Effector memory CD4-positive, alpha-beta T cell (primary cell): ENCODE measurements at places on chromosomes 1 and 21.
A peak's percentile ranks its signal among the peaks of the same experiment; 100 is the strongest.

- no peak for DNase-seq
Measured at GRCh38 chr21:40053007-40053406, 185.8 kb downstream of the PCP4 start.

- DNase-seq, result no peak
Measured at GRCh38 chr1:90851711-90852050, 134.6 kb upstream of the BARHL2 start.

- no peak for DNase-seq
Measured at GRCh38 chr1:42358791-42359190, 21.8 kb upstream of the RIMKLA start.

DNA sequence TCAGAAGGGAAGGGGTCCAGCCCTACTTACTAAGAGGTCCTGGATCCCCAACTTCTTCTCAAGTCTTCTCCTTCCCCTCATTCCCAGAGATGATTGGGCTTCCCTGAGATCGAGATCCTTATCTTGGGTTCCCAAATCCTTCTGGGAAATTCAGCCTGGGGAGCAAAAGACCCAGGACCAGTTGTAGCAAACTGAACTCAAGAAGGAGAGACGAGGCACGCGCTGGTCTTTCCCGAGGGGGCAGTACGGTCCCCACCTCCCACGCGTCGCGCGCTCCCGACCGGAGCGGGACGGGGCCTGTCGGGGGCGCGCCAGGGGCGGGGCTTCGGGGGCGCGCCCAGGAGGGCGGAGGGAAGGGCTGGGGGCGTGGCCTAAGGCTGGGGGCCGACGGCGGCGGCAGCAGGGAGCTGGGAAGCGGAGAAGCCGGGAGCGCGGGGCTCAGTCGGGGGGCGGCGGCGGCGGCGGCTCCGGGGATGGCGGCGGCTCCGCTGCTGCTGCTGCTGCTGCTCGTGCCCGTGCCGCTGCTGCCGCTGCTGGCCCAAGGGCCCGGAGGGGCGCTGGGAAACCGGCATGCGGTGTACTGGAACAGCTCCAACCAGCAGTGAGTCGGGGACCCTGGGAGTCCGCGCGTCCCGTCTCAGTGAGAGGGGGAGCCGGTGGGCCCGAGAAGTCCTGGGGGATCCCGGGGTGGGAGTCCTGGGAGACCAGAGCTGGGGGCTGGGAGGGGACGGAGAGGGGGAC is at the start of gene EFNA3:
TSS of gene EFNA3 (plus strand) at position 369 of the 741 bp plus-strand sequence. CDS start at position 474, 105 bp downstream.
- peak; percentile 54 for DNase-seq

- no peak for DNase-seq
Measured at GRCh38 chr1:24888061-24888970, 41.8 kb downstream of the RUNX3 start.

DNA sequence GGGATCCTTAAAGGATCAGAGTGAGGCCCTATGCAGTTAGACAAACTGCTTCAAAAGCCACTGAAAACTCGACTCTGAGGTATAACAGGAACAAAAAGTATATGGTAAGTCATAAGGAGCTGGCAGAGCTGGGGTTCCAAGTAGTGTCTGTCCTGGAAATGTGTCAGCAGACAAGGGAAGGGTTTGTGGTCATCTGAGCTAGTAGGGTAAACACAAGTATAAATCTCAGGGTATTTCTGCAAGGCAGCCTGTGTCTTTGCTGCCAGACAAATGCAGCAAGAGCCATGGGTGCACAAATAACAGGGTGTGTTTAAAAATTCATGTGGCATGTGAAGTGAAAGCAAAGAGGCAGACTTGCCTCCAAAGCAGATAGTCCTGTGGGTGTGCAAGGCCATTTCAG is 759.0 kb upstream of the ADAMTS5 start:
- no peak for DNase-seq

- no peak for DNase-seq
Measured at GRCh38 chr1:214899908-214900460, 182.6 kb upstream of the KCNK2 start.

GRCh38 chr1:224266105-224266914 is 63.7 kb downstream of the NVL start:
- no peak for DNase-seq

- DNase-seq, result no peak
Measured at GRCh38 chr1:209983953-209984352, 45.9 kb downstream of the SYT14 start.

DNA sequence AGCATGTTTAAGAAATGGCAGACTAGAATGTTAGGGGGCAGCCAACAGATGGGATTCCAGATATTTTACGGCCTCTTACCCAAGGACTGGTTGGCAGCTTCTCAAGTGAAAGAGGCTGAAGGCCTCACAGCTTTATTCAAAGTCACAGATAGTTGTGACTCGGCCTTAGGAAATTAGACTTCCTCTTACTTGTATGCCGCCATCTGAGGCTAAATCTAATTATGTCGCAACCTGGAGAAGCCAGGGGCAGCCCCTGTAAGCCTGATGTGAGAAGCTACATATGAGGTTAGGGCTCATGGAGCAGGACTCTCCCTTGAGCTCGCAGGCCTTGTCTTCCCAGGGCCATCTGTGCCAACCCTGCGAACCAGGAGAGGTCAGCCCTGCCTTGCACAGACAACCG is 352.5 kb downstream of the HHAT start:
- no peak for DNase-seq

GRCh38 chr1:198191117-198191516 is 34.3 kb downstream of the NEK7 start:
- DNase-seq, result no peak

DNA sequence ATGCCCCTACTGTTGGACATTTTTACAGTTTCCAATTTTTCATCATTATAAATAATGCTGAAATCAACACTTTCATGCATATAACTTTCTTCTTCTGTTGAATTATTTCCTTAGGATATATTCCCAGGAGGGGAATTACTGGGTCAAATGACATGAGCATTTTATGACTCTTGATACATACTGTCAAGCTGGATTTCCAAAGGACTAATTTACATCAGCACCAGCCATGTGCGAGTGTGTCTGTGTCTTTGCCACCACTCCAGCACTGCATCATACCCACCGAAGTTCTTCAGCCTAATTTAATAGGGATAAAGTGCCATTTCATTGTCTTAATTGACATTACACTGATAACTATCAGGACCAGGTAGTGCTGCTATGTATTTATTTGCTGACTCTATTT is 146.7 kb downstream of the CSMD2 start:
- DNase-seq, result no peak

DNA sequence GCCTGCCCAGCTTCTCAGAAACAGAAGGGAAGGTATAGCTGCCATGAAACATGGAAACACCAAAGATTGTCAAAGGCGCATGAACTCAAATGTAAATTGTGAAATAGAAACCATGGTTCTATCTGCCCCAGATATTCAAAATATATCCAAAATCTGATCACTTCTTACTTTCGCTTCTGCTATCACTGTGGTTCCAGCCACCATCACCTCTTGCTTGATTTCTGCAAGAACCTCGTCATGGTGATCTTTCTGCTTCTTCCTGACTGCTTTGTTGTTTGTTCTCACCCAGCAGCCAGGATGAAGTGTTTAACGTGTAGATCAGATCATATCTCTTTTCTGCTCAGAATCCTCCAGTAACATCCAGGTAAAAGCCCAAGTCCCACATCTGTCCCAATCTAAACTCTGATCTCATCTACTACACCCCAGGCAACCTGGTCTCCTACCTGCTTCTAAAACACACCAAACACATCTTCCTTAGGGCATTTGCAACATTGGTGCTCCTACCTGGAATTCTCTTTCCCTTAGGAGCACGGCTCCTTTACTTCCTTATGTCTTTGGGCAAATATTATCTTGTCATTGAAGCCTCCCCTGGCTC is 10.5 kb upstream of the LMO4 start:
- no peak for DNase-seq

- DNase-seq, result no peak
Measured at GRCh38 chr1:13516606-13517005, 2.8 kb upstream of the LRRC38 start.

DNA sequence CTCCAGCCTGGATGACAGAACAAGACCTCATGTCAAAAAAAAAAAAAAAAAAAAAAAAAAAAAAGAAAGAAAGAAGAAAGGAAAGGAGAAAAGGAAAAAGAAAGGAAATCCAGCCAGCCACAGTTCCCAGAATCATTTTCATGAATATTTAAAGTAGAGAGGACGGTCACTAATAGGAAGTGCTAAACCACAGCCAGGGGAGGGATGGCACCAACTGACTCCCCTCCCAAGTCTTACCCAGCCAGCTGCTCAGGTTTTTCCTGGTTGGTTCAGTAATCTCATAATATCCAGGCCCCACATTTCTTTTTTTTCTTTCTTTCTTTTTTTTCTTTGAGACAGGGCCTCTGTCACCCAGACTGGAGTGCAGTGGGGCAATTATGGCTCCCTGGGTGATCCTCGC is 63.9 kb upstream of the AK4 start:
- DNase-seq, result no peak

DNA sequence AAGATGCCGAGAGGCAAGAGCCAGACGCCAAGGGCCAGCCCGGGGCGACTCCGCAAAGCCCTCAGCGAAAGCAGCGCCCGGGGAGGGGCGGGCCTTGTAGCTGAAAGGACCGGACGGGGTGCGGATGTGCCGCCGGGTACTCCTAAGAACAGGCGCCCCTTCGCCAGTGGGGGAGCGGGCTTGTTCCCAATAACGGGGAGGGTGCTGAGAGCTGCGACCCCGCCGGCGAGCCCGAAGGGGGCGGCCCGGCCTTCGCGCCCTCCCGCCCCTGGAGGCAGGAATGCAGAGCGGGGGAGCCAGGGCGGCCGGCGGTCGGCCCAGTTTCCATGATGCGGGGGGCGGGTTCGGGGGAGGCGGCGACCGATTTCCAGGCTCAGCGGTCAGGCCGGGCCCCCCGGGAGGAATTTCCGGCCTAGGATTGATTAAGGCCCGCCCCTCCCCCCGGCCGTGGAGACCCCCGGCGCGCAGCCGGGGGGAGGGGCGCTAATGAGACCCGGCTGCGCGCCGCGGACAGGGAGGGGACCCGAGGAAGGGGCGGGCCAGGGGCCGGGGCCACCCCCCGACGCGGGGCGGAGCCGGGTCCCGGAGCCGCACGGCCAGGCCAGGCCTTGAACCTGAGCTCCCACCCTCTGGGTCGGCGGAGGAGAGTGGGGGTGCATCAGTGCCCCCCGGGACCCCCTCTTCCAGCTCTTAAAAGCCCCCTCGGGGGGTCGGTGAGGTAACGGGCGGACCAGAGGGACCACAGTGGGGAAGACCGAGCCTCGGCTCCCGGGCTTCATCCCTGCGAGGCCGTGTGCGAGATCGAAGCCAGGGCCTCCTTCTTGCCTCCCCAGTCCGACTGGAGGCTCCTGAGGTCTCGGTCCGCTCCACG is 898 bp upstream of the TMEM200B start:
- DNase-seq, result peak; percentile 14

DNA sequence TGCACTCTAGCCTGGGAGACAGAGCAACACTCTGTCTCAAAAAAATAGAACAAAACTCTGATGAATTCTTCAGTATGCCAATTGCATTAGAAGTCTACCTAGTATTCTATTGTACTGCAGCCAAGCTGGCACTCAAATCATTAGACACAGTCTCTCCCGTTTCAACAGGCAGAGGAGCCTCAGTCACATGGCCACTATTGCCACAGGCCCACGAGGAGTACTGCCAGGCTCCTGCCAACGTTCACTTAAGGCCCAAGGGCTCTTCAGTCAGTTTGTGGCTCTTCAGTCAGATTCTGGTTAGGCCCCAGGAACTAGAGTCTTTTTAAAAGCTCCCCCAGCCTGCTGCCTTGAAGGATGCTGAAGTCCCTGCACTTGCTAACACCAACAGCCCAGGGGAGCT is 73.4 kb downstream of the SH3BGR start:
- DNase-seq, result no peak

DNA sequence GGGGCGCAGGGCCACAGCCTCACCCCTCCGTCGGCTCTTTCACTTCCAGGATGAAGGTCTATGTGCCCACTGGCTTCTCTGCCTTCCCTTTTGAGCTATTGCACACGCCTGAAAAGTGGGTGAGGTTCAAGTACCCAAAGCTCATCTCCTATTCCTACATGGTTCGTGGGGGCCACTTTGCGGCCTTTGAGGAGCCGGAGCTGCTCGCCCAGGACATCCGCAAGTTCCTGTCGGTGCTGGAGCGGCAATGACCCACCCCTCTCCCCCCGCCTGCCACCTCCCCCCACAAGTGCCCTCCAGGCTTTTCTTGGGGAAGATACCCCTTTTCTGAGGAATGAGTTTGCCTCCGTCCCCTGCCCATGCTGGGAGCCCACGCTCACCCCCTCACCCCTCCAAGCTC is 35.2 kb downstream of the EPHX1 start:
- DNase-seq, result no peak

- DNase-seq, result no peak
Measured at GRCh38 chr1:47230692-47231300, 1.2 kb downstream of the TAL1 start.

GRCh38 chr1:217025381-217025780 is 302.2 kb upstream of the ESRRG start:
- no peak for DNase-seq

DNA sequence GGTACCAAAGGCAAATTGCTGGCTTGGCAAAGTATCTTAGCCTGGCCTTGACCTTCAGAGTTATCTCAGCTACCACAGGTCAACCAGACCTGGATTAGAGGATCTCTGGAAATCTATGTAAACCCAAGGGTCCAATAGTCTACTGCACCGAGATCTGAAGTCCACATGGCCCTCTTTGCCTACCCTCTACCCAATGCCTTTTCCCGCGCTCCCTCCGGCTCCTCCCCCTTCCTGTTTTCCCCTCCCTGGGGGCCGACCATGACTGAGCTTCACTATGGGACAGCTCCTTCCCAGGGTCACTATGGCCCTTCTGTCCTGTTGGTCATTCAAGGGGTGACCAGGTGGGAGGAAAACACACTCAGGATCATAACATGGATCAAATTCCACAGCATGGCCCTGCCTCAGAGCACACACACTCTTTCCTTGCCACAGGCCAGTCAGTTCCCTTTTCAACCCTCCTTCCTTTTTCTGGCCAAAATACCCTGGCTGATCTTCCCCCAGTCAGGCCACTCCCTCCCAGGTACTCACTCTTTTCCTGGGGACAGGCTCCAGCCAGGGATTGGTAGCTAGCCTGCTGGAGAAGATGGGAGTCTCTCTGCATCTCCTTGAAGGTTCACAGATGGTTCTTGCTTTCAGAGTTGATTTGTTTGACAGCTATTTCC is 19.1 kb upstream of the TMEM183A start:
- DNase-seq, result no peak

- DNase-seq, result no peak
Measured at GRCh38 chr1:62625415-62625814, 28.1 kb downstream of the ANGPTL3 start.

GRCh38 chr1:170676628-170677027 is 12.7 kb downstream of the PRRX1 start:
- DNase-seq, result no peak

DNA sequence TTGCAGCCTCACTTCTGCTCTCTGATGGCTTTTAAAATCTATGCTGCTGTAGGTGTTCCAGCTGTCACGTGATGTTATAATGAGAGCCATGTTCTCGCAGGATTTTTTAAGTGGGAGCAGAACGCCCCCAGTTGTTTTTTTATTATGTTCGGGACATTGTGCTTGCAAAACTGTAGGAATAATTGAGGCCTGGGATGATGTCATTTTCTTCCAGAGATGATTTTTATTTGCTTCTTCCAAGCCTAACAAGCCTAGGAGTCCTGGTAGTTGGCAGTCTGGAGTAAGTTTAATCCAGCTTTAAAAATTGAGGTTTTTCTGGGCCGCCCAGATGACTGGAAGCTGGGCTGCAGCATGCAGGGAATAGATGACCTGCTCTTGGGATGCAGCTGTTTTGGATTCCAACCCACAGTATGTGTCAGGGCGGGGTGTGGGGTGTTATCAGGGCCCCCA is 34.6 kb upstream of the CHIT1 start:
- no peak for DNase-seq
